ENCODE measurements at places on chromosomes 2 and 18.
A peak's percentile ranks its signal among the peaks of the same experiment; 100 is the strongest.

- DNase-seq = no peak
Observed at GRCh38 chr2:39225567-39225966, 18.2 kb downstream of the CDKL4 start.

GRCh38 chr2:41400088-41400665 is 647.6 kb upstream of the PKDCC start:
- DNase-seq = peak; percentile 4

GRCh38 chr2:131040661-131041401 is 52.4 kb downstream of the FAM168B start:
- DNase-seq = no peak

DNA sequence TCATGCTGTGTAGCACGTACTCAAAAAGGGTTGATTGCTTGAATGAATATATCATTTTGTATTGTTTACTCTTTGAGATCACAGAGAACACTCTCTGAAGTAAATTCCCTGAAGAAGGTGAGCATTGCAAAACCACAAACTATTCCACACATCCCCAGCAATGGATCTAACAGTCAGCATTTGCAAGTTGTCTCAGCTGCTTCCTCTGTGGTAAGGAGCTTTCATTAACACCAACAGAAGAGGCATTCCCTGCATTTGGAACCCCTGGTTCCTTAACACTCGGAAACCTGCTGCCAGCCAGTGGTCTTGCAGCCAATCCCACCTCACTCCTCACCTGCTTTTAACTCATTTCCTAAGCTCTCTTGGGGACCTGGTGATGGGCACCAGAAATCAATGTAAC is 108.4 kb downstream of the IRS1 start:
- no peak for DNase-seq

- DNase-seq = no peak
Observed at GRCh38 chr18:80106482-80107051, 2.5 kb upstream of the ADNP2 start.
